ENCODE measurements at places on chromosomes 6 and 20.
A peak's percentile ranks its signal among the peaks of the same experiment; 100 is the strongest.

DNA sequence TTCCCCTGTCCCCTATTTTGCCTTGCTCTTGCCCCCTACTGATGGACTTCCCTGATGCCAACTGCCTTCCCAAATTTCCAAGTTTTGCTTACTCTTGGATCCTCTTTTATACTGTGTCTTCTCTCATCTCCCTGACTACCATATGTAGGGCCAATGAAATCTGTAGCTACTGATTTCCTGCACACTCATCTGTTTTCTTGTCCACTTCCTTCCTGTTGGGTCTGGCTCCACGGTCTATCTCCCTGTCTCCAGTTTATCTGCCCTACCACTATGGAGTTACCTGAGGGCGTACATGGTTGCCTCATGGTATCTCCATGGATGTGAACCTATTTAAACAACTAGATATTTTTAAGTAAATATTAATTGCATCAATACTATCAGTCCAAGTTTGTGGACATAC is 140.3 kb upstream of the MCHR2 start:
- DNase-seq = no peak

DNA sequence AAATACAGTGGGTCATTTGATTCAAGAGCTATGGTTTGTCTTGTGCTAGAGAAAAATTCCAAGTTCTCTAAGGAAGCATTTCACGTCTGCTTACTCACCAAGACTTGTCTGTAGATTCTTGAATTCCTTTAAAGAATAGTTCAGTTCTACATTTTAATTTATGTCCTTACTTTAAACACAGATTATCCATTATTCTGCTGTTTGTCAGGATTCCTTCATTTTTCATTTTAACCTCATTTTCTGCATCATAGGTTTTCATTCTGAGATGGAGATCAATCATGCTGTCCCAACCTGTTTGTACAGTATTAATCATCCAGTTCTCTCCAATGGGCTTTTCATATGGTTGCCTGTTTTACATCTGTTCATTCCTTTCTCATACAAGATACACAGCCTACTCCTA is 24.5 kb upstream of the POPDC3 start:
- no peak for DNase-seq

- peak; percentile 67 for DNase-seq
Measured at GRCh38 chr20:325889-326644, 715 bp downstream of the SOX12 start.

DNA sequence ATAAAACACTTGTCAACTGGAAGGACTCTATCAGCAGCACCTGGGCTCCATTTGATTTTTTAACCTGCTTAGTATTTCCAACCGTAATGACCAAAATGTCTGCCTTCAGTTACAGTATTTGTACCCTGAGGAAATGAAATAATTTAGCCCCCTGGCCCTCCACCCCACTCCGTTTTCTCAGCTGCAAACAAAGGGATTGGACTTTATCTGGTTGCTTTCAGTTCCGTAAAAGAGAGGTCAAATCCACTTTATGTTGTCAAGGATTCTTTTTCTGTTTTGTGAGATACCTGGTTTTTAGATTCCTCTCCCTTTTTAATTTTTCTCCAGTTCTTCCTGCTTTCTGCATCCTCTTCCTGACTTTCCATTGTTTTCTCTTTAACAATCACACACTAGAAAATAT is 64.4 kb upstream of the BMP2 start:
- DNase-seq = no peak

DNA sequence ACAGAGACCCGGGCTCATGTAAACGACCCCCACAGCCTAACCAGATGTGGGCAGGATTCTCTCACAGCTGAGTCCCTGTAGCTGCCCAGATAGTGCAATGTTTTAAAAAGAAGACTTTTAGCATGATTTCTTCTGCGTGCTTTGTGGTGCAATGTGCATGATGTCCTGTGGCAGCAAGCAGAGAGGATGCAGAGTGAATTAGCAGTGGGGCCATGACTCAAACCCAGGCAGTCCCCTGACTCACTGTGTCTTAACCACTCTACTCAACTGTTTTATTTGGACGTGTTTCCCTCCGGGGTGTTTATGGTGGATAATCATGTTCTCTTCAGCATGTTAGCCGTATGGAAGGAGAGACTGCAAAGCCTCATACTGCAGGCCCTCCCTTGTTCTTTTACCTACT is 247.9 kb downstream of the SLC24A3 start:
- no peak for DNase-seq

GRCh38 chr6:67560068-67560467 is 1075.0 kb upstream of the ADGRB3 start:
- DNase-seq = no peak

DNA sequence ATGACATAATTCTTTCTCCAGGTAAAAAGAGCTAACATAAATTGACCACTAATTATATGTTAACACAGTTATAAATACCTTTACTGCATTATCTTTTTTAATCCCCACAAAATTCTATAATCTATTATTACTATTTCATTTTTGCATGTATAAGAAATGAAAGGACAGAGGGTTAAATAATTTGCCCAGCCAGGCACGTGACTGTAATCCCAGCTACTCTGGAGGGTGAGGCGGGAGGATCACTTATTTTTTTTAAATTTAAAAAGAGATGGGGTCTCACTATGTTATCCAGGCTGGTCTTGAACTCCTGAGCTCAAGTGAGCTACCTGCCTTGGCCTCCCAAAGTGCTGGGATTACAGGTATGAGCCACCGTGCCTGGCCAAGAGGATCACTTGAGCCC is 121.9 kb downstream of the SGK1 start:
- no peak for DNase-seq

- DNase-seq = no peak
Measured at GRCh38 chr6:3231247-3232016, 4.0 kb upstream of the TUBB2B start.

- DNase-seq = no peak
Measured at GRCh38 chr6:170410241-170410640, 103.7 kb downstream of the FAM120B start.

DNA sequence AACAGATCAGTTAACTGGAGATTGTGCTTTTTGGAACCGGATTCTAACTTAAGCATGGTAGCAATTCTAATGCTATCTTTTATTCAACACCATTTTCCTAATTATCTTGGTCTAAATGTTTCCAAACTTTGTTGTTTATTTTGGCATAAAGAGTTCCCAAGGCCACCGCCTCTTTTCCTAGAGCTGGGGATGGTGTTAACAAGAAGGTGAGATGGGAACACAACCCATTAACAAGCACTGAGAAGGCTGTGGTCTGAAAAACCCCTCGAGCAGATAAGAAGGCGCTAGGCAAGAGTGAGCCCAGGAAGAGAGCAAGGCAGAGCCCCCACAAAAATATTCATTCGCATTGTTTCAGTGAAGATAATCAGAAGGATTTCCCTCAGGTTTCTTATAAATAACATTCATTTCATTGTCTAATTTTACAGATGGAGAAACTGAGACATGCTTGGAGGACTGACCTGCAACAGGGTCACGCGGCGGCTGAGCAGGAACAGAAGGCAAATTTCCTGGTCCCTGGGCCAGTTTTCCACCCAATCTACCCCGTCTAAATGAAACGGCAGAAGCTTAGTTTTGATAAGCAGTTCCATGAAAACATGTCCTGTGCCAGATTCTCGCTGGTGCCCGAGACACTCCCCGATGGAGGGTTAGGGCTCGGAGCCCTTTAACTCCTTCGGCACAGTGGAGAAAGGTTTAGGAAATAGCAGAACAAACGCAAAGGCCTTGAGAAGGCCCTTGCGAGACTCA is 155.6 kb downstream of the FOXC1 start:
- DNase-seq = no peak

DNA sequence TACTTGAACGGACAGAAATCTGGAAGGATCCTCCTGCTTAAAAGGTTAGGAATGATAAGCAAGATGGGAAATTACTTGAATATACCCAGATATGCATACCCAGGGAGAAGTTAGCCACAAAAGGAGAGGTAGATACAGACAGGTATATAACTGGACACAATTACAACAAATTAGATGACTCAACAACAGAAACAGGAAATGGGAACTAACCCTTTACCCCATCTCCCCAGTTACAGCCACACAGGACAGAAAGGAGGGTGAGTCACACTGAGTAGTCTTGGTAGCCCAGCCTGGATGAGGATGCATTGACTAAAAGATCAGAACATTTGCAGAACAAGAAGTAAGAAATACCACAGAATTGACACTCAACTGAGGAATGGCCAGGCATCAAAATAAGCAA is 61.2 kb downstream of the C6orf52 start:
- DNase-seq = no peak

DNA sequence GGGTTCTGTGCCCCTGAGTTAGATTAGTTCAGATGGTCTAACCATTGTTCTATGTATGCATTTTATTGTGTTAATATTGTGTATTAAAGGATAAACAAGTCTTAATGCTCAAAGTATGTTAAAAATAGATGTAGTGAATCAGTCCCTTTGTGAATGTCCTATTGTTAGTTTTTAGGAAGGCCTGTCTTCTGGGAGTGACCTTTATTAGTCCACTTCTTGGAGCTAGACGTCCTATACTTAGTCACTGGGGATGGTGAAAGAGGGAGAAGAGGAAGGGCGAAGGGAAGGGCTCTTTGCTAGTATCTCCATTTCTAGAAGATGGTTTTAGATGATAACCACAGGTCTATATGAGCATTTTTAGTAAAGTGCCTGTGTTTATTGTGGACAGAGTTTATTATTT is 12.3 kb upstream of the HMGN4 start:
- DNase-seq = no peak

DNA sequence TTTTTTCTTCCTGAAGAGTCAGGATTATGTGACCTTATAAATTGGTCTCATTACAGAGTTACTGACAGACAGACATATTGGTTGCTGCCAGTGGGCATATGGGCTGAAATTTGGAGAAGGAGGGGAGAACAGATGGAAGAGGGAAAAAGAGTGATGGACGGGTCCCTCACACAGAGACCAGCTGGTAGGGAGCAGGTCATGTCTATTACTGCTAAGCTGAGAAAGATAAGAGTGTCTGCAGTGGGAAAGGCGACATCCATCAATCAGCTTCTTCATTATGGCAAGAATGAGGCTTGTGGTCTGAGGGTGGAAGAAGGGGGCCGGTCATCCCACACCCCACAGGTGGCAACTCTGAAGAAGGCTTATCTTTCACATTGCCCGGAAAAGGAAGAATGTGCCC is 353.8 kb upstream of the RSPO3 start:
- no peak for DNase-seq

DNA sequence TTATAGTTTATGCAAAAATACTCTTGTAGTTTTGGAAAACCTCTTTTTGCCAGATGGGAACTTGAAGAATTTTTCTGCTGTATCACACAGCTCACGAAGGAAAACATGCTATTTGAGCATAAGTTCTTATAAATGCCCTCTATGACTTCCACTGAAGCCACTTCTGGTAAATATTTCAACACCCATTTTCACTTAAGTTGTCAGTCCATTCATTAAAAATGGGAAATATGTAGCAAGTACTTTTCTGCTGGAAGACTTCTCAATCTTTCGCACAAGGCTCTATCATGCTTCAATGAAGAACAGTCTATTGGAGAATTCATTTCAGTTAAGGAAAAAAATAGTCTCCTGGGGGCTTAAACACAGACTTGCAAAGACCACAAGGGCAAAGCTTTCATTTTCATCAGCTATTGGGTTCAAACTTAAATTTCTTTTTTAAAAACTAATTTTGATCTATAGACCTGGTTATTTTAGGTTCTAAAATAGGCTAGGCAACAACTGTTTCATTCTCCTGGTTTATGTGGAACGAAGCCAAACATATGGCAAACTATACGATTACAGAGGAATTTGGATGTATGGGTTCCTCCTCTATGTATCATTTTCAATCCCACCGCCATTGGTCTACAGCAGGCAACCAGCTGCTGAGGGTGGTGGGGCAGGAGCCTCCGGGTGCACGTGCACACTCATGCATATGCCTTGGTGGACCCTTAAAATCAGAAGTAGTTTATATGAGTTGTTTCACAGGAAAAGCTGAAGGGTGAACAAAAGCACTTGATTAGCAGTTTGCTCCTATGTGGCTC is 38.7 kb downstream of the LAMA4 start:
- DNase-seq = no peak

- DNase-seq = peak; percentile 33
Measured at GRCh38 chr6:25652007-25652515, at the start of gene SCGN. Gene SCGN, plus strand, starts transcription at chr6:25652215. Its CDS starts 189 bp downstream, at chr6:25652404.

- DNase-seq = no peak
Measured at GRCh38 chr6:56463443-56463842, 179.2 kb downstream of the DST start.

GRCh38 chr6:19536838-19537237 is 300.3 kb upstream of the ID4 start:
- no peak for DNase-seq

- no peak for DNase-seq
Measured at GRCh38 chr20:51695574-51696303, 72.5 kb downstream of the ATP9A start.

DNA sequence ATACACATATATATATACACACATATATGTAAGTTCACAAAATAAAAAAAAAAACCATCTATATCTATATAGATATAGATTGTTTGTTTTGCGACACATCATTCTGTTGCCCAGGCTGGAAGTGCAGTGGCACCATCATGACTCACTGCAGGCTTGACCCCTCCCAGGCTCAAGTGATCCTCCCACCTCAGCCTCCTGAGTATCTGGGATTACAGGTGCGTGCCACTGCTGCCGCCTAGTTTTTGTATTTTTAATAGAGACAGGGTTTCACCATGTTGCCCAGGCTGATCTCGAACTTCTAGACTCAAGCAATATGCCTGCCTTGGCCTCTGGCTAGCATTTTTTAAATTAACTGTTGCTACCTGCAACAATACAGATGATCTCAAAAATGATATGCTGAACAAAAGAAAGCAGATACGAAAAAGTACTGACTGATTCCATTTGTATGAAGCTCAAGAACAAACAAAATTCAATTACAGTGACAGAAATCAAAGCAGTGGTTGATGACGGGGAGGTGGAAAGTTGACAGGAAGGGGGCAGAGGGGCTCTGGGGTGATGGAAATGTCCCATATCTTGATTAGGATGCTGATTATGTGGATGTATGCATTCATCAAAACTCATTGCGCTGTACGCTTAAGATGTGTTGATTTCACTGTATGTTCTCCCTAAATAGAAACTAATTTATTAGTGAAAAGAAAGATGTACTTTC is 49.6 kb downstream of the ATXN1 start:
- DNase-seq = no peak

DNA sequence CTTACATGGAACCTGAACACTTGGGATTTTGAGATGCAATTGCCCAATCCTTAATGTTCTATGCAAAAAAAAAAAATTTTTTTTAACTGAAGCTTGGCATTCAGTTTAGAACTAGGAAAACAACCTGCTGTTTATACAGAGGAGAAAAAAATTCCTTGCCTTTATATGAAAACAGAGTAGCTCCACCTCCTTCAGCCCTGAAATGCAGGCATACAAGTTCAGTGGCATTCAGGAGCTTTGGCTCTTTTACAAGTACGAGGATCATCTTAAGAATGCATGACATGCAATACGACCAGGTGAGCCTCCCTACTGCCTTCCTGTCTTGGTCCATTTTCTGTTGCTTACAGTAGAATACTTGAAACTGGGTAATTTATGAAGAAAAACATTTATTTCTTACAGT is 20.4 kb downstream of the PAX1 start:
- DNase-seq = no peak

Data from activated CD4-positive, CD25-positive, alpha-beta regulatory T cell treated with anti-CD3 and anti-CD28 coated beads, Interleukin-2, amount 50 U/mL, for 72 hours (primary cell).